Amniotic stem cell (primary cell): ENCODE measurements at places on chromosomes 7 and 10.

DNA sequence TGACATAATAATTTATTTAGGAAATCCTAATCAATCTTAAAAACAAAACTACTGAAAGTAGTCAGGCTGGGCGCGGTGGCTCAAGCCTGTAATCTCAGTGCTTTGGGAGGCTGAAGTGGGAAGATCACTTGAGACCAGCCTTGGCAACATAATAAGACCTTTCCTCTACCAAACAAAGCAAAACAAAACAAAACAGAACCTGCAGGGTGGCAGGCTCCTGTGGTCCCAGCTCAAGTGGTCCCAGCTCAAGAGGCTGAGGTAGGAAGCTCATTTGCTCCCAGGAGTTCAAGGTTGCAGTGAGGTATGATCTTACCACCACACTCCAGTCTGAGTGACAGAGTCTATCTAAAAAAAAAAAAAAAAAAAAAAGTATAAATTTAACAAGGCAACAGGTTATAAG, 748.0 kb downstream of the CNTNAP2 start:
- DNase-seq, result no peak

- DNase-seq, result no peak
Measured at GRCh38 chr10:9811601-9812000, 1206.1 kb upstream of the CELF2 start.

DNA sequence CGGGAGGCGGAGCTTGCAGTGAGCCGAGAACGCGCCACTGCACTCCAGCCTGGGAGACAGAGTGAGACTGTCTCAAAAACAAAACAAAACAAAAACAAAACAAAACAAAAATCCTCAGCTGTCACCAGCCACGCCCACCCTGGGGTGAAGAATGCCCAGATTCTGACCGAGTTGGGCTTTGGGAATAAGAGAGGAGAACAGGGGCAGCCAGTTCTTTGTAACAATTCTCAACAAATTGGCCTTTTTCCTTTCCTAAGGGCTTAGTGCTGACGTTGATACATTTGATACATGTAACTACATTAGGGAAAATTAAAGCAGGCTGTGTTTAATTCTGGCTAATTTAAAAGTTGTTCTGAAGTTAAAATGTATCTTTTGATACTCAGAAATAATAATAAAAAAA, 121.0 kb downstream of the EPC1 start:
- DNase-seq, result no peak

DNA sequence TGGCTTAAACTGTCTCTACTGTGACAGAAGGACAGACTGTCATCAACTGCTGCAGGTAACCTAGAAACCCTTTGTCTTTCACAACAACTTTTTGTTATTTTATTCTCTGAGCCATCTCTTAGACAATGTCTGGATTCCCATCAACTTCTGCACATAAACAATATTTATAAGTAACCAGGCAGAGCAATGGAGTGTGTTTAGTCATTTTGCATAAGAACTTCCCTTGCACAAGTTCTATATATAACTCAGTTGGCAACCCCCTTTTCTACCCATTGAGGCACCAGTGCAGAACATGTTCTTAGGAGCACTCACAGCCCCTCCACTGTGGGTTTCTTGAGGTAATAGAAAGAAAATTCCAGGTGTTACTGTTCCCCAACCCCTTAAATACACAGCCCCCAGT, 65.0 kb upstream of the IL6 start:
- DNase-seq, result no peak

- DNase-seq, result no peak
Measured at GRCh38 chr10:21524131-21524525, 1.4 kb downstream of the SKIDA1 start.

- no peak for DNase-seq
Measured at GRCh38 chr7:31602041-31602625, 84.9 kb upstream of the PPP1R17 start.
